Uterus (tissue), 4 donors: ENCODE measurements at places on chromosomes 11 and 22. TPM values are rescaled to one million over a fixed set of nuclear protein-coding genes. Genes with fewer than 3 reads are reported as not detected.

DNA sequence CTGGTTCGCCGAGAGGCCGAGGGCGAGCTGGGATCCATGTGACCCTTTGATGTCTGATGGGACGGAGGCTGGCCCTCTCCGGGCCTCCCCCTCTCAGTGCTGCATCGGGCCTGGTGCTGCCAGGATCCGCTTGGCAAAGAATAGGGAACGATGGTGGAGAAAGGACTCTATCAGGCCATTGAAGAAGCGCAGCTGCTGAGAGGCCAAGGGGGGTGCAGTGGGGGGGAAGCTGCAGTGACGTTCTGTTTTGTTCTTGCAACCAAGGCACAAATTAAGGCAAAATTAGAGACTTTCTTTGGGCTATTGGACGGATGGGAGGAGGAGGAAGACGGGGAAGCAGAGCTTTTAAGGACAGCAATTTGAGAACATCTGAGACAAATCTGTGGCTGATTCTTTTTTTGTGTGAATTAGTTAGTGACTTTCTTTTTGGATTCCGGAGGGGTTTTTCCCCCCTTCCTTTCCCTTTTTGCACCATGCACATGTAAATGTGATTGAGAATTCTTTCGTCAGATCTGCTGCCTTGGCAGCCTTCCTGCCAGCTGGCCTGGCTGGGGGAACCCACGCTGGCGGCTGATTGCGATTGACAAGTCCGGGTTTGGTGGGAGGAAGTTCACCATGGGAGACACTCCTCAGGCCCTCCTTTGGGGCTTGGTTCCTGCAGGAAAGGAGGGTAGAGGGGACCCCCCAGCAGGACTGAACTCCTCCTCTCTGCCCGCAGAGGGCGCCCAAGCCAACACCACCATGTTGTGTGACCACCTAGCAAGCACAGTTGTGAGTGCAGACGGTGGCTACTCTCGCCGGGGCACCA is 214.6 kb downstream of the NTM start:
- no peaks in the 10 kb centered on the region for H3K36me3 ChIP-seq
- no peaks in the 10 kb centered on the region for H3K4me1 ChIP-seq
- no peak overlapping the region for H3K4me3 ChIP-seq

GRCh38 chr11:44305470-44306051 is 4.4 kb downstream of the ALX4 start:
- DNase-seq = no peak
- no peaks in the 10 kb centered on the region for H3K4me1 ChIP-seq
- H3K27ac ChIP-seq = no peak overlapping the region
- H3K36me3 ChIP-seq = no peaks in the 10 kb centered on the region

DNA sequence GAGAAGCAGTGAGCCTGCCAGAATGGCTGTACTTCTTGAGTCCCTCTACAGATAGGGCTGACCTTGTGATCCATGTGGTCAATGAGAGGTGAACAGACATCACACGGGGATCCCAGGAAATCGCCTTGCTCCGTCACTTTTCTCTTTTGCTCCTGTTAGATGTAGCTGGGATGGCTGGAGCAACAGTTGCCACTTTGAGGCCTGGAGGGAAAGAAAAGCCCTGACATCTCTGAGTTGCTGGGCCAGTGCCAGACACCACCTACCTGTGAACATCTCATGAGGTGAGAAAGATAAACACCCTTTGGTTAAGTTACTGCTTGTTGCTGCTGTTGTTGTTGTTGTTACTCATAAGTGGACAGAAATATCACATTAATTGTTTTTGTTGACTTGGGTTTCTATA is 840.3 kb downstream of the TBC1D22A start:
- H3K27ac ChIP-seq = no peak overlapping the region
- no peak overlapping the region for H3K4me3 ChIP-seq
- DNase-seq = no peak
- H3K4me1 ChIP-seq = no peaks in the 10 kb centered on the region
- no peaks in the 10 kb centered on the region for H3K27me3 ChIP-seq
- no peaks in the 10 kb centered on the region for H3K36me3 ChIP-seq

GRCh38 chr11:68936358-68936636 is 32.6 kb downstream of the IGHMBP2 start:
- H3K4me3 ChIP-seq = no peak overlapping the region
- H3K27ac ChIP-seq = no peak overlapping the region
- H3K27me3 ChIP-seq = no peaks in the 10 kb centered on the region
- no peak for DNase-seq
- no peaks in the 10 kb centered on the region for H3K4me1 ChIP-seq

DNA sequence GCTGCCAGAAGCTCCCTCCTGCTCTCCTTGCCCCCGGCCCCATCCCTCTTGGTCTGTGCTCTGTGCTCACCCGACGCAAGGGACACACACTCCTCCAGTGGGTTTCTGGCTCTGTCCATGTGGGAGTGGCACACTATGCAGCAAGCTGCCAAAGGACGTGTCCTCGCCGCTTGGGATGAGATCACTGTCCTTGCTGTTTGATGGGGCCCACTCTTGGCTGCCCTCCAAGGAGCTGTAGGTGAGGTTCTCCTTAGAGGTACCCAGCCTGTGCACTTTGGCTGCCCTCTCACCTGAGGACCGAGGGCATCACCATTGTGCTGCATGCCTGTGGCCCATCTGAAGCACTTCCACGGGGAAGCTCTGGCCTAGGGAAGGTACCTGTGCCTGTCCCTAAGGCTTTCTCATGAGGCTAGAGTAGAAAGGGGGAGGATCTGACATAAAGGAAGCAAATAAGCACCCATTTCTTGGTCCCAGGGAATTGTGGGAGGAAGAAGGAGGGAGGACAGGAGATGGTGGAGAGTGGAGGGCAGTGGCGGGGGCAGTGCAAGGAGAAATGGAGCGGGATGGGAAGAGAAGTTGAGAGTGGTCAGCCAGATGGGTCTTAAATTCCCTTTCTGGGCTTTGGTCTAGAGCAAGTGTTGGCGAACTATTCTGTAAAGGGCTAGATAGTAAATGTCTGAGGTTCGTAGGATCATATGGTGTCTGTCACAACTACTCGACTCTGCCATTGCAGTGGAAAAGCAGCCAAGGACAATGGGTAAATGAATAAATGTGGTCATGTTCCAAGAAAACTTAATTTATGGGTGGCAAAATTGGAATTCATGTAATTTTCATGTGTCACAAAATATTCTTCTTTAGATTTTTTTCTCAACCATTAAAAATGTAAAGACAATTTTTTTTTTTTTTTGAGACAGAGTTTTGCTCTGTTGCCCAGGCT is 47.0 kb upstream of the AMPD3 start:
- no peak overlapping the region for H3K27ac ChIP-seq
- no peak overlapping the region for H3K4me3 ChIP-seq
- no peaks in the 10 kb centered on the region for H3K27me3 ChIP-seq

GRCh38 chr11:33536178-33536577 is 164.4 kb downstream of the C11orf91 start:
- no peaks in the 10 kb centered on the region for H3K36me3 ChIP-seq
- H3K27ac ChIP-seq = no peak overlapping the region
- no peaks in the 10 kb centered on the region for H3K4me1 ChIP-seq
- no peak overlapping the region for H3K4me3 ChIP-seq
- H3K27me3 ChIP-seq = no peaks in the 10 kb centered on the region

DNA sequence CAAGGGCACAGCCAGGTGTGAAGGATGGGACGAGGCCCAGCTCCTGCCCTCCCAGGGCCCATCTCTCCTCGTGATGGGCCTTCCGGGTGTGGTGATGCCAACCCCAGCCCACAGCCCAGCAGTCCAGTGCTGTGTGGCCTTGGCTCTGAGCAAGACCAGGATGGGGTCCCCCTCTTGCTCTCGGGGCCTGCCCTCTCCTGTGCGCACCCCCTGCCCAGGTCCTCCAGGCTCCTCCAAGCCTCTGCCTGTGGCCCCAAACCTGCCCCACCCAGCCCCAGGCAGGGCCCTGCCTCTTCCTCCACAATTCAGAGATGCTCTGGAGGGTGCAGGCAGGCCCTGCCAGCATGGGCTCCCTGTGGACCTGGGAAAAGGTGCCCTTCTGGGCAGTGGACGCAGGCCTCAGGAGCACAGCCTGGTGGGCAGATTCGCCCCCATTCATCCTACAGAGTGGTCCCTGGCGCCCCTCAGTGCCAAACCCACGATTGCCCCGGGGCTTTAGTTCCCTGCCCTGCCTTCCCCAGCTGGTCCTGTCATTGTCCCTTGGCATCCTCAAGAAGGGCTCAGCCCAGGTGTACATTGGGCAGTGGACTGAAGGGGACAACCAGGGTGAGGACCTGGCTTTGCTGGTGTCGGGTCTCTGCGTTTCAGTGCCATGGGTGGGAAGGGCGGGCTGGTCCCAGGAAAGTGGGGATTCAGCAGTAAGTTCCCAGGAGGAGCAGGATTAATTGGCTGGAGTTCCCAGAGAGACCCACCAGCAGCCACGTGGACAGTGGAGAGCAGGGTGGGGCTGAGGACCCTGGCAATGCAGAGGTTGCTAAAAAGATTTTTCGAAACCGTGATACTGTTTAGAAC is 19.8 kb downstream of the EIF1AD start:
- no peaks in the 10 kb centered on the region for H3K36me3 ChIP-seq
- DNase-seq = no peak
- H3K4me1 ChIP-seq = no peaks in the 10 kb centered on the region
- no peaks in the 10 kb centered on the region for H3K27me3 ChIP-seq

DNA sequence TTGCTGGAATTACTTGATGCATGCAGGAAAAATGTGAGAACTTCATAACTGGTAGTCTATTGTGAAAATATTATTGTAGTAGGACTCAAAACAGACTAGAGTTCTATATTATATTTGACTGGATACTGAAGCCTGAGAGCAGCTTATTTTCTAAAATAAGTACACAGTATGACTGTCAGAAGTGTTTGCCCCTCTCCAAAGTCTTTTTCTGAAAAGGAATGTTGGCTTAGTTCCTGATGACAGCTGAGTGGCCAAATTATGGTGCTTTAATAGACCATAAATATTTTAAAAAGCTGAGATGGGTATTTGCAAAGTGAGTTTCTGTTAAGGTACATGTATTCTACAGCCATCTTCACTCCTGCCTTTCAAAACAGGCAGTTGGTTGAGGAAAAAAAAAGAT is 13.1 kb downstream of the ZBED5 start:
- no peak overlapping the region for H3K4me3 ChIP-seq
- H3K36me3 ChIP-seq = no peaks in the 10 kb centered on the region
- no peak overlapping the region for H3K27ac ChIP-seq
- H3K27me3 ChIP-seq = no peaks in the 10 kb centered on the region

- no peak overlapping the region for H3K4me3 ChIP-seq
- DNase-seq = no peak
- no peaks in the 10 kb centered on the region for H3K36me3 ChIP-seq
- H3K4me1 ChIP-seq = no peaks in the 10 kb centered on the region
- H3K27me3 ChIP-seq = no peaks in the 10 kb centered on the region
- no peak overlapping the region for H3K27ac ChIP-seq
These were observed 9.8 kb downstream of the KCNJ1 start for GRCh38 chr11:128857341-128857740.

DNA sequence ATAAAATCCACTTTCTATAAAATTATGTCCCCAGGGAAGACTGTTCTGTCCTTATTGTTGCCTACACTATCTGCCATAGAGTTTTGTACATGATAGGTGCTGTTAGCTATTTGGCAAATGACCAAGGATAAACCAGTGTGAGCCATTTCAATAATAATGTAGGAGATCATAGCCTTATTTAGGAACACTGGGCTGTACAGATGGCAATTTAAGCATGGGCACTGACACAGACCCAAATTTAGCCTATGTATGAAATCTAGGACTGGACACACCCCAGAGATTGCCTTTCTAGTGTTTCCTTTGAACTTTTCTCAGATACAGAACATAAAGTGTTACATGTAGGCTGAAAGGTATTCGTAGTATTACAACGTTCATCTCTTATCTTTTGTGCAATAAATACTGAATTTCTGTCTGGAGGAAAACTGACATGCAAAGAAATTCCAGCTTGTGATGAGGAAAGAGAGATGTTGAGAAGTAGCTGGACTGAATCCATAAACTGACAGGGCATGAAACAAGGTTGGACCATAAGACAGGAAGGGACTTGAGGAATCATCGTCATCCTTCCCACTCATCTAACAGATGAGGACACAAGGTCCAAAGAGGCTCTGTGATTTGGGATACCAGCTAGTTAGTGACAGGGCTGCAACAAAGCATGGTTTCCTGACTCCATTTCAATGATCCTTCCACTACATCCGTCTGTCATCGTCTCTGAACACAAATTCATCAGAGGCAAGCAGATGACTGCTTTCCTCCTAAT is 60.3 kb downstream of the TMPRSS5 start:
- H3K36me3 ChIP-seq = no peaks in the 10 kb centered on the region
- no peak for DNase-seq
- H3K27me3 ChIP-seq = no peaks in the 10 kb centered on the region
- H3K27ac ChIP-seq = no peak overlapping the region
- no peaks in the 10 kb centered on the region for H3K4me1 ChIP-seq

TRIM51 gene
- total RNA-seq = not detected

SLC6A5 gene
- not detected for total RNA-seq

NXPE4 gene
- not detected for total RNA-seq

OR8A1 gene
- total RNA-seq = not detected

RBM7 gene
- 107 TPM for total RNA-seq
